ENCODE measurements at places on chromosomes 6 and 20. TPM values are rescaled to one million over a fixed set of nuclear protein-coding genes. Genes with fewer than 3 reads are reported as not detected.
A peak's percentile ranks its signal among the peaks of the same experiment; 100 is the strongest.

DNA sequence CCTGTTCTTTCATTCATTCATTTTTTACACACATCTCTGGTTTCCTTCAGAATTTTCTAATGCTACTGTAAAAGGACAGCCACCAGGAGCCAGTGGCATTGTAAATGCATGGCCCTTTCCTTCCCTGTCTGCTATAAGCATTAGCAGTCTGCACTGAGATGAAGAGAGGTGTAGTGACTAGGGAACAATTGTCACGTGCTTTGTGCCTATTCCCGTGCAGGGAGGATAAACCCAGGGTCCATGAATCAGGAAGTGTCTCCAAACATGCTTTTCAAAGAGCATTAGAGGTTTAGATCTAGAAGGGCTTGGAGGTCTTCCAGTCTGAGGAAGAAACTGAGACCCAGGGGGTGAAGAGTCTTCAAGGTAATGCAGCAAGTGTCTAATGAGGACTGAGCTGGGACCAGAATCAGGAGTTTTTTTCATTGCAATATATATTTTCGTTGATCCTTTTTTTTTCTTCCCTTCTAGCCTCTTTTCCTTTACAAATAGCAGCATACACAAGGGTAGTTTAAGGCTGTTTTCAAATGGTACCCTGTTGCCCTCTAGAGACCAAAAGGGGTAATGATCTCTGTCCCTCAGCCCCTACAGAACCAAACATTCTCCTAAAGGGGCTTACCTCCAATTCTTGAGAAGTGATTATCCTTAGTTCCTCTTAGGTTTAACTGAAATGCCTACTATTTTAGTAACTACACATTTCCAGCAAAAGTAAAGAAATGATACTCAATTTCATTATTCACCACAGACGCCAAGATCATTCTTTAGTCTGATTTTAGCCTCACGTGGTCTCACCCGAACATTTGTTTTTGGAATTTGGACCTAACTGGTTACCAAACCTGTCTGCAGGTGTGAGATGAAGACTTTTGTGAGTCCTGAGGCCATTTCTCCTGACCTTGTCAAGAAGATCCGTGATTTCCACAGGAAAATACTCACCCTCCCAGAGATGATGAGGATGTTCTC is 6.6 kb downstream of the TRIM15 start:
- H3K27ac ChIP-seq: no peak overlapping the region
- DNase-seq: peak; percentile 81
- no peaks in the 10 kb centered on the region for H3K27me3 ChIP-seq
- H3K36me3 ChIP-seq: no peaks in the 10 kb centered on the region

GRCh38 chr20:54173653-54174456 is at the start of gene CYP24A1:
CYP24A1 (minus strand) TSS chr20:54173986; CDS start chr20:54173579, 407 bp downstream.
- no peaks in the 10 kb centered on the region for H3K4me1 ChIP-seq
- H3K27me3 ChIP-seq: no peaks in the 10 kb centered on the region
- no peak within 1 kb of the TSS for H3K27ac ChIP-seq
- no peak within 1 kb of the TSS for H3K4me3 ChIP-seq
- DNase-seq: no peak
- no peaks in the 10 kb centered on the region for H3K36me3 ChIP-seq

- no peak overlapping the region for H3K27ac ChIP-seq
- H3K36me3 ChIP-seq: no peaks in the 10 kb centered on the region
- H3K4me1 ChIP-seq: no peaks in the 10 kb centered on the region
- H3K4me3 ChIP-seq: no peak overlapping the region
- DNase-seq: no peak
These were observed 11.5 kb upstream of the GLP1R start for GRCh38 chr6:39037082-39037508.

DNA sequence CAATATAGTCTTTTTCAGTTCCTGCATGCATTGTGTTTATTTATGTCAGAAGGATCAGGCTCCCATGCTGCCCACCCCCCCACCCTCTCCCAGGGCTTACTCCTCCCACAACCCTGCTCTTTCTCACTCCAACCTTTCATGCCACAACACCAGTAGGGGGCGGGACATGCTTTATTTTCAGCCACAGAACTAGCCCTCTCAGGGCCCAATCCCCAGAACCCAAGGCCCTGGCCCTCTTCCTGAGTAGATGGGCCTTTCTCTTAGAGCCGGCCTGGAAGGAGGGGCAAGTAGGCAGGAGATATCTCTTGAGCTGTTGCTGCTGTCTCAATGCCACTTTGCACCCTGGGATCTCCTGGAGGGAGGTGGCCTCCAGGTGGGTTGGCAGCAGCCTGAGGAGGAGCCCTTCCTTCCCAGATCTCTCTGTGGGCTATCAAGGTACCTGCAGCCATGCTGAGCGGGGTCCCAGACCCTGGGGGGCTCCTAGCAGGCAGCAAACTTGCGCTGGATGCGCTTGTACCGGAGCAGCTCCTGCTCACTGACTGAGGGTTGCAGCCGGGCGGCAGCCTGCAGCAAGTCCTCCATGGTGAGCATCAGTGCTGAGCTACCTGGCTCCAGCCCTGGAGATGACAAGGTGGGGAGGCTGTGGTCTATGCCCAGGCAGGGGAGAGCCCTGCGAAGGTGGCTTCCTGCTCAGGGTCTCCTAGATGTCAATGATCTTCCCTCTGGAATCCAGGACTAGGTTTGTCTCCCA is 3.5 kb downstream of the GNMT start:
- no peak overlapping the region for H3K4me3 ChIP-seq
- H3K27me3 ChIP-seq: no peaks in the 10 kb centered on the region
- DNase-seq: peak; percentile 82

DNA sequence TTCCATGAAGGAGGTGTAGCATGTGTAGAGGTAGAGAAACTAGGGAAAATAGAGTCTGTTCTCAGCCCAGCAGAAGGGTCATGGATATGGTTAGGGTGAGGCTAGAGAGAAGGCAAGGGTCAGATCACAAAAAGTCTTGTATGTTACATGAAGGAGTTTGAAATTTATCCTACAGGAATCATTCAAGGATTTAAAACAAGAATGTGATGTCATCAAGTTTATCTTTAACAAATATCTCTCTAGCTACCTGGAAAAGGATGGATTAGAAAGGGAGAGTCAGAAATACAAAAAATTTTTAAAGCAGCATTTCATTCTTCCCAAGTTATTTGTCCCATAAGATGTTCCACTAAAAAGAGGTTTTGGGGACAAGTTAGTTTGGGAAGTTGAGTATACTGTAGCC is 4.4 kb upstream of the CHD6 start:
- no peak overlapping the region for H3K4me3 ChIP-seq
- no peak overlapping the region for H3K27ac ChIP-seq
- no peaks in the 10 kb centered on the region for H3K36me3 ChIP-seq
- no peaks in the 10 kb centered on the region for H3K27me3 ChIP-seq
- peaks cover 5% of the 10 kb centered on the region for H3K4me1 ChIP-seq

DNA sequence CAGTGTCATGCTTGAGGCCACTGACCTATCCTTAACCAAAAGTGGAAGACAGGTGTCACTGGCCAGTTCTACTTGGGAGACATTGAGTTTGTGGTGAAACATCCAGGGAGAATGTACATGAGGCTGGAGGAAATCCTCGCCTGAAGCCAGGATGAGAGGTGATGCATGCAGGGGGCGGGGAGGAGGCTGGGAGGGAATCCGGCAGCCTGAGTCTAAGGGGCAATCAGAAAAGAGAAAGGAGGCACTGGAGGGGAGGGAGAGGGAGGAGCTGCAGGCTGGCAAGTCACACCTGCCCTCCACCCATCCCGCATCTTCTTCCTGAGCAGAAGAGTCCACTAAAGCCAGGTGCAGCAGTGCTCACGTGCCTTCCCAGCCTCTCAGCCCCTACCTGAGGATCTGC is 14.9 kb upstream of the DDO start:
- DNase-seq: no peak
- H3K36me3 ChIP-seq: no peaks in the 10 kb centered on the region
- no peak overlapping the region for H3K4me3 ChIP-seq
- no peak overlapping the region for H3K27ac ChIP-seq
- no peaks in the 10 kb centered on the region for H3K27me3 ChIP-seq

DNA sequence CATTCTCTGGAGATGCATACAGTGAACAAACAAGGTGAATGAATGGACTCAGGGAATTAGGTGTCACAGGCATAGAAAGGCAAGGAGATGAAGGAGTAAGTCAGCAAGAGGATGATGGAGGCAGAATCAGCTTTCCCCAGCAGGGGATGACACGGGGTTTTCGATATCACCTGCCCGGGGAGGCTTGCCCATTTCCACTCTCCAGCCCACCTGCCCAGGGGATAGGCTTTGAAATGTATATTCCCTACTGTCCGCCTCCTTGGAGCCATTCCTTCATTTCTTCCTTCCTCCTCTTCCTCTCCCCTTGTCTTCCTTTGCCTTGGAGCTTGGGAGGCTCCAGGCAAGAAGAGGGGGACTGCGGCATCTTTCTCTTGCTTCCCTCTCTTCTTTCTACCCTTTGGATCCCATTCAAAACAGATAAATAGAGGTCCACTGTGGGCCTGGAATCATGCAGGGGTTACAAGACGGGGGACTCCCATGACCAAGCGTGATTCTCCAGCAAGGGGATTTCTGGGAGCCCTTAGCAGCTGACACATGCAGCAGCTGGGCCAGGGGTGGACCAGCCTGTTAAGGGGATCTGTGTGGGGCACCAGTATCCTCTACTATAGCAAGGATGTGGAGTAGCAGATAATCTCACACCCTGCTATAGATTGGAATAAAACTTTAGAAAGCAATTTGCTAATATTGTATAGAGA is 23.5 kb upstream of the RNF24 start:
- H3K36me3 ChIP-seq: no peaks in the 10 kb centered on the region
- peak overlapping the region; percentile 73 for H3K27ac ChIP-seq
- H3K4me1 ChIP-seq: peaks cover 40% of the 10 kb centered on the region

GRCh38 chr6:39416026-39416425 is 93.5 kb upstream of the KCNK16 start:
- H3K27me3 ChIP-seq: no peaks in the 10 kb centered on the region
- no peak overlapping the region for H3K27ac ChIP-seq
- H3K4me1 ChIP-seq: no peaks in the 10 kb centered on the region
- no peak for DNase-seq

The SH3BGRL2 gene
- not detected for total RNA-seq

The GATA5 gene
- total RNA-seq: not detected

The PDE7B gene
- not detected for total RNA-seq

Data from Karpas-422 (cell line).